ENCODE measurements at places on chromosomes 5 and 9.

- no peak for DNase-seq
Observed at GRCh38 chr5:88707216-88707965, 175.6 kb downstream of the MEF2C start.

DNA sequence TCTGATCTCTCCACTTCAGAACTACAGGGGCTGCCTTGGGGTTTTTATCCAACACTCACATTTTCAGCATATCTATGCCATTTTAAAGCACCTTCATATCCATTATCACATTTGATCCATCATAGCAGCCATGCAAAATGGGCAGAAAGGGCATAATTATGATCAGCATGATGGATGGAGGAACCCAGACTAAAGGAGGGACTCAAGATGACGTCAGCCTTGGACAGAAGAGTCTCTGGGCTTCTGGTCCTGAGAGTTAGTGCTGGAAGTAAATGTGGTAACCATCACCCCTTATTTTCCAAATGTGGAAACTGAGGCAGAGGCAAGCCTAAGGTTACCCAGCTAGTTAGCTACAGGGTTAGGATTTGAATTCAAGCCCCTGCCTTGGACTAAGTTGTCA, 273.1 kb downstream of the DRD1 start:
- no peak for DNase-seq

GRCh38 chr9:71487061-71487460, 281.3 kb downstream of the CEMIP2 start:
- no peak for DNase-seq

GRCh38 chr5:97629276-97629675, 446.2 kb upstream of the RIOK2 start:
- no peak for DNase-seq

DNA sequence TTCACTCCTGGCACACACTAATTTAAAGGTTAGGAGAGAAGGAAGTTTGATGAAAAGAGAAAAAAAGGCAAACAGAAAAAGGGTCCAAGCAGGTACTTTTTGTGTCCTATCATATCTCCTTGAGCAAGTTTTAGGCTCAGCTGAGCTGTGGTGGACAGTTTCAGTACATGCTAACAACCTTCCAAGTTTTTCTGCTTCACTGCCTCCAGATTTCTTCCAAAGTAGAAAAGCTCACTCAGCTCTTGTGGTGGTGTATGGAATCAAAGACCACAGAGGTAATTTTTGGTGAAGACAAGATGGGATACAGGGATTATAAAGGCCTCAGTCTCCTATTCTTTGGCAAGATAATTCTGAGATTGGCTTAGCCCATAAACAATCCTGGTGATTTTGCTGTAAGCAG, 921.8 kb downstream of the NR2F1-AS1 start:
- no peak for DNase-seq

DNA sequence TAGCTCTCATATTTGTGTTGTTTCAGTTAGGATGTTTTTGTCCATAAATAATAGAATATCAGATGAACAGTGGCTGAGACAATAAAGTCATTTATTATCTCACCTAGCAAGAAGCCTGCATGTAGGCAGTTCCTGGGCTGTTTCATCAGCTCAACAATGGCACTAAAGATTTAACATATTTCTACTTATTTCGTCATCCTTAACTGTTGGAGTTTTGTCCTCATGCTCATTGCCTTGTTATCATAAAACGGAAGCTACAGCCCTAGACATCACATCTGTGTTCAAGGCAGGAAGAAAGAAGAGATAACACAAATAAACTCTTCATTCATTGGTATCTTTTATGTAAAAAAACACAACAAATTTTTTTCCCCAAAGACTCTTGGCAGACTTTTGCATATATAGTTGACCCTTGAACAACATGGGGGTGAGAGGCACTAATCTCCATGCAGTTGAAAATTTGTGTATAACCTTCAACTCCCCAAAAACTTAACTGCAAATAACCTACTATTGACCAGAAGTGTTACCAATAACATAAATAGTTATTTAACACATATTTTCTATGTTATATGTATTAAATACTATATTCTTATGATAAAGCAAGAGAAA, 277.2 kb upstream of the ADRA1B start:
- no peak for DNase-seq

GRCh38 chr5:111146053-111146452, 53.9 kb downstream of the WDR36 start:
- no peak for DNase-seq

- no peak for DNase-seq
Observed at GRCh38 chr9:2170722-2171121, 155.6 kb downstream of the SMARCA2 start.

- no peak for DNase-seq
Observed at GRCh38 chr5:16508730-16509531, 43.3 kb upstream of the ZNF622 start.

- no peak for DNase-seq
Observed at GRCh38 chr5:119582987-119583386, 46.4 kb upstream of the FAM170A start.

DNA sequence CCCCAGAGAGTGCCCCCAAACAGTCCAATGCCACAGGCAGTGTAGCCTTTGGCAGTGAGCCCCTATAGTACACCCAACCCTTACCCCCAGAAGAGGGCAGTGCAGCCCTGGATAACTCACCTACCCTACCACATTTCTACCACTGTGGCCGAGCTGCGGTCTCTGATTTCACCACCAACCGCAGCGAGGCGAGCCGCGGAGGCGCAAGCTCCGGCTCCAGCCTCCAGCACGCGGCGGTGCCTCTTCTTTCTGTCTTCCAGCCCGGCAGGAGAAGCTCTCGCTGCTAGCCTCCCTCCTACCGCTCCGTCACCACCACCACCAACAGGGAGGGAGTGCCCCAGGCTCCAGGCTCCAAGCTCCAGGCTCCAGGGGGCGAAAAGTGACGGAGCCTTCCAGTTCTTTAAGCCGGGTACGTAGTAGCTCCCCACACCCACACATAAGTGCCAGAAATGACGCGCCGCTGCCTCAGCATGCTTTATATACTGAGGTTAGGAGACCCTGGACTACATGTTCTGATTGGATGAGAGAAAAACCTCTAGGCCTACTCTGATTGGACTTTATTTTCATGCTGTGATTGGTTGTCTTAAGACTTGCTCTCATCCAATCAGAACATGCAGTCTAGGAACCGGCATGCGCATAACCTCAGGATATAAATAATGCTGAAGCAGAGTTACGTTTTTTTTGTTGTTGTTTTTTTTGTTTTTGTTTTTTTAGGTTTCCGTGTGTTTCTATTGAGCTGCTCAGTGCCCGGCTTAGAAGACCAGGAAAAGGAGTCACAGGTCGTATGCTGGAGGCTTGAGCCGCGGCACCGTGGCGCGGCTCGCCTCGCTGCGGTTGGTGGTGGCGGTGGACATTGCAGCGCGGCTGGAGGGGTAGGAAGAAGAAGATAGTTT, at the start of gene PCAT7:
TSS of gene PCAT7 (plus strand) at position 645 of the 893 bp plus-strand sequence.
- DNase-seq: peak; percentile 83

DNA sequence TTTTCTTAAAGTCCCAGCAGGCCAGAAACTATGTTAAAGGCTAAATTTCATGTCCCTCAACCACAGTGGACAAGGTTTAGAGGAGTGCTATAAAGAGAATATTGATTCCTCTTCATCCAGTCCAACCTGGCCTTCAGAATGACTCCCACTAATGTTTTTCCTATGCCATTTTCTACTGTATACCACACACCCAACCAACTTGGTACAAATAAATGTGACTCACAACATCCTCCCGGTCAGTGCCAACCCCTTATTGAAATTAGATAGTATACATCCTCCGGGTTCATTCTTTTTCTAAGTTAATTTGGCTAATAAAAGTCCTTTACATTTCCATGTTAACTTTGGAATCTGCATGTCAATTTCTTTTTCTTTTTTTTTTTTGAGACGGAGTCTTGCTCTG, 215.1 kb downstream of the TSSK1B start:
- no peak for DNase-seq

GRCh38 chr5:116583862-116584222, 9.2 kb upstream of the SEMA6A start:
- no peak for DNase-seq

GRCh38 chr5:148740966-148741742, 85.3 kb upstream of the ADRB2 start:
- DNase-seq: peak; percentile 27

DNA sequence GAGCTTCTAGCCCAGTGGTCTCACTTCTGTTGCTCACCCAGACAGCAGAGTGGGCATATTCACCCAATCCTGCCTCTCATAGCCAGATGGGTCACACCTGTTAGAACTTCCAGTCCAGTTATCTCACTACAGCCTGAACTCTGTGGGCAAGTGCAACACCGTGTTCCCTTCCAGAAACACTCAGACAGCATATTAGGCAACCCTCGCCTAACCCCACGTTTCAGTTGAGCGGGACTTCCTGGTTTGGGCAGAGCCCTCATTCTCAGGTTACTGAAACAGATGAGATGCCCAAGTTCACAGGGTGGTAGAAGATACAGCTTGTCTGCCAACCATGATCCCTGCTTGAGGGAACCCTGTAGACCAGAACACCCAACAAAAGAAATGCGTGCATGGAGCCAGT, 538.2 kb downstream of the CYLC2 start:
- DNase-seq: no peak

DNA sequence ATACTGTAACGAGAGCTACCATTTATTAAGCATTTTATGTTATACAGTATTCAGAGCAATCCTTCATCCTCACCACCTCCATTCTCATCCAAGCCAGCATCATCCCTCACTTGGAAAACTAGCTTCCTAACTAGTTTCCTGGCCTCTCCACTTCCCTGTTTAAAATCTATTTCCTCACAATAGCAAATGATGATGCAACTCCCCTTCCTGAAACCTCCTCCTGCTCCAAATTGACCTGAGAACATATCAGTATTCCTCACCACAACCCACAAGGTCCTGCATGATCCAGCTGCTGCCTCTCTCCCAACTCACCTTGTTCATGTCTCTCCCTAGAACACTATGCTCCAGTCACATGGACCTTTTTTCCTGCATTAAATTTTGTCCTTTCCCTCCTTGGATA, 4.3 kb upstream of the SLC36A2 start:
- no peak for DNase-seq

DNA sequence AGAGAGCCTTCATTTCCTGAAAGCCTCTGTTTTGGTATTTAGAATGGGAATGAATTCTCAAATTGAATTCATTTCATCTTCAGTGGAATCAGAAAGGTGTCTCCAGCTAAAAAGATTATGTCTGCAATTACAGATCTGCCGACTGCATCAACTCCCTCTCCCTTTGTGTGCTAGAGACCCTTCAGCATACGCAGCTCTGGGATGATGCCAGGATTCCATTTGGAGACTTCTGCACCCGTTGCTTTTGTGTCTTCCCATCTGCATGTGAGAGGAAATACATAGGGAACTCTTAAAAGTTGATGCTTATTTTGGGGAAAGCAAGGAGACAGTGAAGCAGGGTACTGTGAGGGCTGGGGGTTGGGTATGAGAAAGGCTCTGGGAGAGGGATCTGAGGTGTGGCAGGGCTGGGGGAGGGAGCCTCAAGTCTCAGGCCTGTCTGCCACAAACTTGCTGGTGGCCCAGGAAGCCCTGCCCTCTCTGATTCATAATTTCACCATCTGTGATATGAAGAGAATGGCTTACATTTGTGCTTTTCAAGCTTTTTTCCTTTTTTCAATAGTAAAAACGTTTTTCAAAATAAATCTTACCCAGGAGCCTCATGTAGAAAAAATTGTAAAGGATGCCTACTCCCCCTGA, 89.7 kb upstream of the SAP30L start:
- DNase-seq: no peak

All from D341Med (cell line).